Liver (tissue), 10 donors: ENCODE measurements at places on chromosomes 2 and 18. TPM values are rescaled to one million over a fixed set of nuclear protein-coding genes. Genes with fewer than 3 reads are reported as not detected.

The FEV gene
- total RNA-seq, result not detected

The TMEM18 gene
- total RNA-seq, result 8.4 TPM

The MPP4 gene
- total RNA-seq, result 0.25 TPM

The FAM124B gene
- 0.42 TPM for total RNA-seq

The MMADHC gene
- 79.7 TPM for total RNA-seq

The TSPYL6 gene
- total RNA-seq, result under 0.01 TPM

DNA sequence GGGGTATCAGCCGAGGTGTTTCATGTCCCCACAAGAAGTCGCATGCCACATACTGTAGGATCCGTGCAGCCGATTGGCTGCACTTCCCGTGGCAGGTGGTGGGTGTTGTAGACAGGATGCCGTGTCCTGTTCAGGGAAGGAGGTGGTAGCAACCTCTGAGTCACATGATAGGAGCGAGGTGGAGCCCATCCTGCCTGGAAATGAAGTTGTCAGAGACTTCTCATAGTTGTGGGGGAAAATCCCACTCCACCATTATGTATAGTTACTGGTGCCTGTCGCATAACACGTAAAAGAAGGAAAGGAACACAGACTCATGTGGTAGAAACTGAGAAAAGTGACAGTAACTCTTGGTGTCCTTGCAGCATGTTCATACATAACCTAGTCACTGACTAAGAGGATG, 91.4 kb upstream of the IL1R2 start:
- H3K27ac ChIP-seq, result no peak overlapping the region
- no peaks in the 10 kb centered on the region for H3K4me1 ChIP-seq
- H3K36me3 ChIP-seq, result no peaks in the 10 kb centered on the region
- no peak overlapping the region for H3K4me3 ChIP-seq
- no peaks in the 10 kb centered on the region for H3K27me3 ChIP-seq

DNA sequence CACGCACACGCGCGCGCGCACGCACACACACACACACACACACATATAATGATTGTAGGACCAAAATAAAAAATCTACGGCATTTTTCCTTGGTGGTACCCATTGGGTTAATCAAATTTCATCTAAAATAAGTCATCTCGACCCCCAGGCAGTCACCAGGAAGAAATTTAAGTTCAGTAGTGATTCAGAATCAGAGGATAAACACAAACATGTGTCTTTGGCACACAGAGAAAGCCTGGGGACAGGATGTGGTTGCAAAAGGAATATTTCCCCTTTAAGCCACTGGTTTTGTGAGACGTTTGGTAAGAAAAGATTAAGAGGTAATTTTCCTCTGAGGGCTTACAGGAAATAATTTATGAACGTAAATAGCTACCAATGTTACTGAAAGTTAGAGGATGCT, 171.6 kb upstream of the PIEZO2 start:
- H3K27me3 ChIP-seq, result no peaks in the 10 kb centered on the region
- no peak for DNase-seq
- no peak overlapping the region for H3K4me3 ChIP-seq
- H3K27ac ChIP-seq, result no peak overlapping the region

DNA sequence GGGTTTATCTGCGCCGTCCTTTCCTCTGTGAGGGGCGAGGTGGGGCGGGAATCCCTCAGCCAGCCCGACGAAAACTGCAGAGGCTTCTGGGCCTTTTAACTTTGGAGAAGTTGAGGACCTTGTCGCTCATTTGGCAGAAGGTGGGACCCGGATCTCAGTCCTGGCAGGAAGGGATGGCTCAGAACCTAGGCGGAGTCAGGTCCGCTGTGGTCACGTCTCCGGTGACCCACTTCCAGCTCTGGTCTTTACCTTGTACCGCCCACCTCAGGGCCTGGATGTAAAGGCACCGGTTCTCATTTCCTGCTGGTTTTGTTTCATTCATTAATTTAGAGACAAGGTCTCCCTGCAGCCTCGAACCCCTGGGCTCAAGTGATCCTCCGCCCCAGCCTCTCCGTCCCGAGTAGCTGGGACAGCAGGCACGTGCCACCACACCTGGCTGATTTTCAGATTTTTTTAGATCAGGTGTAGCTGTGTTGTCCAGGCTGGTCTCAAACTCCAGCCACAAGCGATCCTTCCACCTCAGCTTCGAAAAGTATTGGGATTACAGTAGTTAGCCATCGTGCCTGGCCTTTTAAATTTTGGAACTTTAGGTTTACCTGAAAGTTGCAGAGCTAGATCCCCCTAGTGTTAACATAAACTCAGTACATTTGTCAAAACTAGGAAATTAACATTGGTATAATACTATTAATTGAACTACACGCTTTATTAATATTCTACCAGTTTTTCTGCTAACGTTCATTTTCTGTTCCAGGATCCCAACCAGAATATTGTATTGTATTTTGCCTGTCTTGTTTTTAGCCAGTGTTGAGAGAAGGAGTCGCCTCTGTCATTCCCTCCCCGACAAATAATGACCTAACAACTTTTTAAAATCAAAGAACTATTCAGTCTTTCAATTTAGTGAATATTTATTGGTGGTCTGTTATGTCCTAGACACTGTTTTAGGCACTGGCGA, 852 bp downstream of the POLI start:
- H3K4me3 ChIP-seq, result peak overlapping the region; percentile 69
- no peaks in the 10 kb centered on the region for H3K27me3 ChIP-seq
- no peaks in the 10 kb centered on the region for H3K36me3 ChIP-seq
- no peak for DNase-seq
- H3K4me1 ChIP-seq, result no peaks in the 10 kb centered on the region

GRCh38 chr18:37409878-37410277, 155.7 kb downstream of the CELF4 start:
- no peak overlapping the region for H3K4me3 ChIP-seq
- no peak for DNase-seq
- no peaks in the 10 kb centered on the region for H3K4me1 ChIP-seq
- no peaks in the 10 kb centered on the region for H3K27me3 ChIP-seq
- H3K27ac ChIP-seq, result no peak overlapping the region

- no peak overlapping the region for H3K27ac ChIP-seq
- peaks cover under 1% of the 10 kb centered on the region for H3K36me3 ChIP-seq
- H3K27me3 ChIP-seq, result no peaks in the 10 kb centered on the region
- H3K4me3 ChIP-seq, result no peak overlapping the region
- DNase-seq, result no peak
These were observed 108.9 kb upstream of the DAPL1 start for GRCh38 chr2:158686210-158686691.

DNA sequence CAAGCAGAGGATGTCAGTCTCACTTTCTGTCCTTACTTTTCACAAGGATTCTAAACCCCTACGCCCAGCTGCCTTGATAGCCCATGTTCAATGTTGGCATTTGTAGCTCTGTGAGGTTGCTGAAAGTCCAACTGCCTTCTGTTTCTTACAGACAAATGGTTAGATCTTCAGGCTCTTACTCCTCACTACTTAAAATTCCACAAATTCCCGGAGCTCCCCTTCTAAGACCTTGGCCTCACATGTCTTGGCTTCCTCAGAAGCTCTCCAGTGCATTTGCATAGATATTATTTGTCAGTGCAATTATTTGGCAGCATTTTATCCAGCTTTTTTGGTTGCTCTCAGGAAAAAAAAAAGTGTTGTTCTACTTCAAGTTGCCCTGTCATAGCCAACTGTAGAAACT, 453.7 kb upstream of the CELF4 start:
- no peaks in the 10 kb centered on the region for H3K36me3 ChIP-seq
- DNase-seq, result no peak

- no peaks in the 10 kb centered on the region for H3K36me3 ChIP-seq
- no peak for DNase-seq
These were observed 416.7 kb upstream of the CRIM1 start for GRCh38 chr2:35938838-35939237.

GRCh38 chr2:235721625-235722024, 227.8 kb downstream of the AGAP1 start:
- H3K27me3 ChIP-seq, result no peaks in the 10 kb centered on the region
- H3K36me3 ChIP-seq, result no peaks in the 10 kb centered on the region
- H3K4me1 ChIP-seq, result no peaks in the 10 kb centered on the region
- no peak for DNase-seq
- no peak overlapping the region for H3K27ac ChIP-seq
